Stimulated activated CD8-positive, alpha-beta memory T cell treated with anti-CD3 and anti-CD28 coated beads, Interleukin-15, amount 100 ng/mL, for 1 hour (primary cell): ENCODE measurements at places on chromosomes 5 and 9.
A peak's percentile ranks its signal among the peaks of the same experiment; 100 is the strongest.

DNA sequence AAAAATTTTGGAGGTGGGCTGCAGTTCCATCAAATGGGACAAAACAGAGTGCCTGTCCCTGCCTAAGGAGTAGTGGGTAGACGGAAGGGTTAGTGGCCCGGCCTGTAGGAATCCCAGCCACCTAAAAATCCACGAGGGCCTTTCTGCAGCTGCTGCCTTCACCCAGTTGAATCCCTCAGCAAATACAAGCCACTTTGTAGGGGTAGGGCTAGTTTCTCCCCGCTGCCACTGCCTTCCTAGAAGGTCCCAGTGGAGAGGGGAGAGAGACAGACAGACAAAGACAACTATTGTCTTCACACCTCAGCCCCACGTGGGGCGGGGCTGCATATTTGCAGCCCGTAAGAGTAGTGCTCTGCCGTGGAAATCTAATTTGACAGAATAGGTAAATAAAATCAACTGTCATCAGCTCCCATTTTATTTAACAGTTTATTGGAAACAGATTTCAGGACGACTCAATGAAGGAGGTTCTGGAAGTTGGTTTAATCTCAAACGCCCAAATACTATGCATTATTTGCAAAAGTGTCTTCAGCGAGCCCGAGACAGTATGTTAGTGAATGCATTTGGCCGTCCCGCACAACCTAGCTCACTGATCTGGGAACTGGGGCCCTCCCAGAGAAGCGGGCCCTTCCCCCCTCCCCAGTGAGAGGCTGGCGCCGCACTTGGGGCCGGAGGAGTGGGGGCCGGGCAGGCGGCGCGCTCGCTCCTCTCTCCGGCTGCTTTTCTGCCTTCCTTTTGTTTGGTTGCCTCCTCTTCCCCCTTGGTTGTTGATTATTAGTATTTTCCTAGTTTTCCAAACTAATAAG lies 67.6 kb upstream of the TBCA start:
- no peak for DNase-seq

GRCh38 chr9:111039231-111039906 lies 1.1 kb upstream of the LPAR1 start:
- no peak for DNase-seq

GRCh38 chr9:127102788-127103187 lies 19.6 kb downstream of the ANGPTL2 start:
- DNase-seq: no peak

GRCh38 chr5:95631991-95632675 lies 12.2 kb downstream of the GPR150 start:
- DNase-seq: peak; percentile 29

DNA sequence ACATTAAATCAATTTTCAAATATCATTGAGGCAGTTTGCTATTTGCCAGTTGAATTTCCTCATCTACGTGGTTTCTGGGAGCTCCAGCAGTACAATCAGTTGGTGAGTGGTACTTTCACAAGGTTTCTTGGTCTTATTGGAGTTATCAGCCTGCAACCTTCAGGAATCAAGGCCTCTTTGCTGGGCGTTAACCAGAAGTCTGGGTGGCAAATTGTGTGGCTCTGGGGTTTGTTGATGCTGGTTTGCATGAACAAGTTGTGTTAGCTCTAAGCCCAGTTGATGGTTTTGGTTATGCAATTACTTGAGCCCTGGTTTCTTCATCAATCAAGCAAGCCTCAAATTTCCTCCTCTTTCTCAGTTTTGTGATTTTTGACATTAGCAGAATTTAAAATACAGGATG lies 152.9 kb upstream of the ANKRD55 start:
- DNase-seq: no peak

DNA sequence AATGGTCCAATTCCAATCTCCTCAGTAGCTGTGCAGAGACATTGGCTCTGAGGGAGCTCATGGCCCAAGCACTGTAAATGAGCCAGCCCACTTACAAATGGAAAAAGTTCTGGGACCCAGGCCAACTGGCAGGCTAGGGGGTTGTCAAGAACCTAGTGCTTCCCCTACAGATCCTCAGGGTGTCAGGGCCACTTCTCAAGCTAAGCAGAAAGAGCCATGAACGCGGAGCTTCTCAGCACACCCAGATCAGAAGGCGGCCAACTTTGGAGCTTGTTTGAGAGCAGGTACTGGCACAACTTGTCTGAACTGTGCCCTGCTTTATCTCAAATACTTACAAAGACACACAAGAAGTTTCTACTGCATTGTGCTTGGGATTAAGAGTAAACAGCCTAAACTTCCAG lies 17.5 kb downstream of the TLE1 start:
- DNase-seq: no peak

GRCh38 chr9:114096041-114096511 lies 3.0 kb downstream of the KIF12 start:
- DNase-seq: no peak

DNA sequence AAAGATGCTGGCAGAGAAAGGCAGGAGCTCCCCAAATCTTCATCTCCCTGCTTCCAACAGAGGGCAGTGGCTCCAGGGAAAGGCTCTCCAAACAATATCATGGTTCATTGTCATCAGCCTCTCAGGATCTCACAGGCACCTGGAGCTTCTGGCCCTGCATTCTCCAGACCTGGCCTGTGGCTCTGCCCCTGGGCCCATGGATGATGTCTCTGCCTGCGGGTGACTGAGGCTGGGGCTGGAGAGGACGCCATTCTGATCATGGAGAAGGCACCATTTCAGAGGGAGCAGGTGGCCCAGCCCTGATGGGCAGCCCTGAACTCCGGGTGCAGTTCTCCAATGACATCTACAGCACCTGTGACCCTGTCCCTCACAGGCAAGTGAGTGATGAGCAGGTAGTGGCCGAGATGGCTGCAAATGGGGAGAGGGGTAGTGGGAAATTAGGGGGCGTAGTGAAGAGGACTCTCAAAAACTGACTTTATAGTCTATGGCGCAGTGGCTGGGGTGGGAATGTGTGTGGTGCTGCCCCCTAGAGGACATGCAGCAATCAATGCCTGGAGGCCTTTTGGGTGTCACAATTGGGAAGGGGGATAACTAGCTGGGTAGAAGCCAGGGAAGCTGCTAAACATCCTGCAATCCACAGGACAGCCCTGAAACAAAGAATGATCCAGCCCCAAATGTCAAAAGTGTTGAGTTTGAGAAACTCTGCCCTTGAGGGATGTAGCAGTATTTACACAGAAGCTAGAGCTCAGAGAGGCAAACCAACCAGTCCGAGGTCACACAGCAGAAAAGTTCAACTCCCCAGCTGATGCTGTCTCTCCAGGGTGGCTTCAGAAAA lies 3.2 kb downstream of the SH3PXD2B start:
- DNase-seq: no peak

- DNase-seq: no peak
These were observed 35.2 kb downstream of the OR1J1 start for GRCh38 chr9:122442568-122442967.

DNA sequence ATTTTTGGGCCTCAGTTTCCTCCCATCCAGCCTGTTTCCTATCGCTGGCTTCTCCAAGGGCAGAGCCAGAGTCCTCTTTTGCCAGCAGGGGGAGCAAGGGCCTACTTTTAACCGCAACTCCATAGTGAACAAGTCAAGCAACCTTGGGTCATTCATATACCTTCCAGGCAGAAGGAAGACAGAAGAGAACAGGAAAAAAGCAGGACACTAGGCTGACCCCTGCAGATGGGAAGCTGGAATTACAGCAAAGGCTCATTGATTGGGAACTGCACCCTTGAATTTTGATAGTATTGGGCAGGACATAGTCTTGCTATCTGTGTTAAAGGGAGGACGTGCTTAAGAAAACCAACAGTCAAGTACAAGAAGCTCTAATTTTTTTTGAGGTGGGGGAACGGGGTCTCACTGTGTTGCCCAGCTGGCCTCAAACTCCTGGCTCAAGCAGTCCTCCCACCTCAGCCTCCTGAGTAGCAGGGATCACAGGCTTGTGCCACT lies 30.1 kb downstream of the QRFP start:
- DNase-seq: peak; percentile 10

- no peak for DNase-seq
These were observed 6.5 kb downstream of the LRRC26 start for GRCh38 chr9:137163365-137163715.

DNA sequence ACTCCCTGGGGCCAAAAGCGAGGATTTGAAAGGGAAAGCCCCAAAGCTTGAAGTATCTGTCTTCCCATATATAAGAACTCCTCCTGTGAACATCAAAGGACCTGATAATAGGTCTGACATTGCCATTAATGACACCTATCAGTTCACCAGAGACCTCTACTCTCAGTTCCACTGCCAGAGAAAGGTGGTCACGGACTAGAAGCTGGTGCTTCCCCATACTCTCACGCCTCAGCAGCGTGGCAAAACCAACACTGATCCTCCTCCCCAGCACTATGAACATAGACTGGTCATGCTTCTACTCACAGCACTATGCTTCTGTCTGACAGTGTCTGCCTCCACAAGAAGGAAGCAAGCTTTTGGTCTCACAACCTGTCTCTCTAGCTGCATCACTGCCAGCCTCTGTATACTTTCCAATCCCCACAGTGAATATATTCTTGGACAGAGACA lies 37.9 kb downstream of the NRG2 start:
- DNase-seq: no peak

GRCh38 chr9:120544441-120544840 lies 35.5 kb downstream of the CDK5RAP2 start:
- DNase-seq: no peak

- no peak for DNase-seq
These were observed 115.4 kb downstream of the ST8SIA4 start for GRCh38 chr5:100787648-100788047.

GRCh38 chr9:85199866-85200495 lies 530.5 kb downstream of the NTRK2 start:
- DNase-seq: no peak

GRCh38 chr9:99253134-99253533 lies 31.1 kb downstream of the SEC61B start:
- DNase-seq: no peak

- DNase-seq: no peak
These were observed 1.1 kb downstream of the NDOR1 start for GRCh38 chr9:137206602-137207001.

- no peak for DNase-seq
These were observed 18.5 kb upstream of the CDC42SE2 start for GRCh38 chr5:131245312-131245711.

DNA sequence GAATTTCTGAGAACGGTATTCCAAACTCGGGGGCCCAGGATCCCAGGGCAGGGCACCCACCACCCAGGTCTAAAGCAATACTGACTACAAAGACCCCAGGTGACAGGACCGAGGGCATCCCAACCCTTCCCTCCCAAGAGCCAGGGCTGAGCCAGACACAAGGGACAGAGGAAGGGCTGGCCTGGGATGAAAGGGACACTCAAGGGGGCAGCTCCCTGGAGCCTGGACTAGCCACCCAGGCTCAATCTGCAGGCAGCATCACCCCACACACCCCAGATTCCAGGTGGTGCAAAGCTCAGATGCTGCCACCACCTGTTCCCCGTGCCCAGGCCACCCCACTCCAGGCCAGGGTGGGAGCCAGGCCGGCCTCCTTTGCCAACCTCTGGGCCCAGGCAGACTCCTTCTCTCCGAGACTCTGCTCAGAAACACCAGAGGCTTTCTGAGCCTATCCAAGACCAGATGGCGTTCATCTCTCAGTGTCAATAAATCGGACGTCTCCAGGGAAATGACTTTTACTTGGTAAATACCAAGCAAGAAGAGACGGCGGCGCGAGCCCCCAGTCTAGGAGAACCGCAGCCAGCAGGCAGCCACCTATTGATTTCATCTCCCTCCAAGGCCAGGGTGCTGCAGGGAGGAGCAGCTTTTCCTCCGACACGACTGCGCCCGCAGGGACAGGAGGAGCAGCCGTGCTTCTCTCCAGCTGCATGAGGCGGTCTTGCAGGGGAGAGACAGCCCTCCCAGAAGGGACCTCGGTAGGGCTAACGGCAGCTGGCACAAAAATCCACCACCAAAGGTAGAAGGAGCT lies 94.1 kb upstream of the ADAMTS2 start:
- no peak for DNase-seq

GRCh38 chr5:177511181-177511580 lies 1.6 kb upstream of the DOK3 start:
- DNase-seq: no peak

DNA sequence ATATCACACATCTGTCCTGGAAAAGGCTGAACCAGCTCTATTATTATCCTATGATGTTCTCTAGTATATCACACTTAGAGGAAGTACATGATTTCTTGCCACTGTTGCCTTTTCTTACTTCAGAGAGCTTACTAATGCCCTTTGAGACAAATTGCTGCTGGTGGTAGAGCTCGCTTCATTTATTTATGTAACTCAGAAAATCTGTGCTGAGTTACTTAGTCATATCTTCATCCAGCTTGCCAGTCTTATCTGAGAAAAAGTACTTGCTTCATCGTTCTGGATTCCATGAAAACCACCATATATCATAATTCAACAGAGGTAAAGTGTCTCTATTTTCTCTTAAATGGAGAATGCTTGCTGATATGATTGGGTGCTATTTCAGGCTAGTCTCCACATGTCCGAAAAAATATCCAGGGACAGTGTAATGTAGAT lies 26.6 kb downstream of the PTPDC1 start:
- DNase-seq: no peak

GRCh38 chr9:78026947-78027346 lies 4.7 kb downstream of the GNAQ start:
- DNase-seq: no peak

GRCh38 chr5:78405829-78406750 lies 45.7 kb downstream of the SCAMP1 start:
- no peak for DNase-seq
